ENCODE measurements at places on chromosomes 3 and 15.

DNA sequence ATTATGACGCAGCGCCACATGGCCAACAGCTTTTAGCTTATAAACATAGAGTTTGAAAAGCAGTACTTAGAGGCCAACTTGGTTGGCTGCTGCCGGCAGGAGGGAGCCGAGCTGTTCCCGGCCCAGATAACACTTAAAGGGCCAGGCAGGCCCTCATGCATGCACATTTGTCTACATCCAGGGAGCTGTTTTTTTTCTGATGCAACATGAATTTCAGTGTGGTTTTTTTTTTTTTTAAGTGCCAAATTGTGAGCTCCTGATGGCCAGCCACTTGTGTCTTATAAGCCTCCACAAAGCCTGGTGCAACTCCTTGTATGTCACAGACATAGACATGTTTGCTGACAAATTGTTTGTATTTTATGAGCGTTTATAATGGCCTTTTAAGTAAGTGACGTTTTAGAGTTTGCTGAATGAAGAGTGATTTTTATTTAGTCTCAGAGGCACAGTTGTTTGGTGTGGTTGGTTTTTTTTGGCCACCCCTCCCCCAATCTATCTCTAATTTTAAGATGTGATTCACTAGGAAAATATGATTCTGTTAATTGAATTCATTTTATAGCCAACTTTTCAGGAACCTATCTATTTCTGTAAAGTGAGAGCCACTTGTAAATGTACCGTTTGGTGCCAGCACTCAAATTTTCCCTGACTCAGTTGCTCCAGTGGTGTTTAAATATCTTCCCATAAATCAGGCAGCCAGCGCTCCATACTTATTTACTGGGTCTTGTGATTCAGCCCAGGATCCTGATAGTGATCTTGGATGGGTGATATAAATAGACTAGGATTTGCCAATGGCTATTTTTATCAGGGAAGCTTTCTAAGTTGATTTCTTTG lies 134.3 kb downstream of the VGLL4 start:
- DNase-seq: no peak

DNA sequence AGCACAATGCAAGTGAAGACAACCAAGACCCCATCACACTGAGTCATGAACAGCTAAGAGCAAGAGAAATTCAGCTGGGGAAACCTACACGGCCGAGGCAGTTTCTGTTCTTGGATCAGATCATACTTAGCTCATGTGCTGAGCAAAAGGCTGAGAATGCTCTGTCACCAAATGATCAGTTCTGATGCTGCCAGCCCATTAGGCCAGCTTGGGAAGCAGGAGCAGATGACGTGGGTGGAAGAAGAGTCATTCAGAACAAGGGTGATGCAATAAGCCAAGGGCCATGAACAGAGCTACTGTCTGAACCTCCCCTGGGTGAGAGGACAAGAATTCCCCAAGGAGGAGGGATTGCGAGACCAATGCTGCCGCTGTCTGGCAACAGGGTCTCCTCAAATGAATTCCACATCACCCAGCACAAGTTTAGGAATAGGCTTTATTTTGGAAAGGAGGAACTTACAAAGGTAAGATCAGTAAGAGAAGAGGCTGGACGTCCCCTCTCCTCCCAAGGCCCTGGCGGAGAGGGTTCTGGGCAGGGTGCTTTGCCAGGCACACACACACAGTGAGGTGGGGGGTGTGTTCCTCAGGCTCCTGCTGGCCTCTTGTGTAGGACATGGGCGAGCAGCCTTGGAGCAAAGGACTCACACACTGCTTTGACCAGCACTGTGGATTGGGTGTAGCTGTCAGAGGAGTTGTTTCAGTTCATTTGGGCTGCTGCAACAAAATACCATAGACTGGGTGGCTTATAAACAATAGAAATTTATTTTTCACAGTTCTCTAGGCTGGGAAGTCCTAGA lies 65.6 kb upstream of the CTXND1 start:
- no peak for DNase-seq

DNA sequence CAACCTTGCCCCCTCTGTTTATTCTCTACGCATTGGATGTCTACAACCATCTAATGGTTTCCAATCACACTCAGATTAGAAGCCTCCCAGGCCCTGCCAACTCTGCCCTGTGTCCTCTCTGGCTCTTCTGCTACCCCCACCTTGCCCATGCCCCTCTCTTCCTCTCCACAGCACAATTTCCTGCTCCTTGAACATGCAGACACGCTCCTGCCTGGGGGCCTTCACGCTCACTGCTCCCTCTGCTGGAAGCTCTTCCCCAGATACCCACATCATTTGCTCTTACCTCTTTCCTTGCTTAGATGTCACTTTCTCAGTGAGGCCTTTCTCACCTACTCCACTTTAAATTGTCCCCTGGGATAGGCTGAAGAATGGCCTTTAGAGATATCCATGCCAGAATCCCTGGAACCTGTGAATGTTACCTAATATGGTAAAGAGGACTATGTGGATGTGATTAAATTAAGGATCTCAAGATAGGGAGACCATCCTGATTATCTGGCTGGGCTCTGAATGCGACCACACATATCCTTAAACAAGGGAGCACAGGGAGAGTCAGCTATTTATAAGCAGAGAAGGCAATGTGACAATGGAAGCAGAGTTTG lies 9.9 kb downstream of the KY start:
- no peak for DNase-seq

GRCh38 chr15:78308422-78309032 lies 9.1 kb upstream of the SKIC8 start:
- DNase-seq: peak; percentile 34

Data from stimulated activated CD4-positive, alpha-beta T cell treated with anti-CD3 and anti-CD28 coated beads, Interleukin-1b, Interleukin-23, amount 100 ng/mL, for 4 hours (primary cell).